ENCODE measurements at places on chromosomes 12 and 14.

DNA sequence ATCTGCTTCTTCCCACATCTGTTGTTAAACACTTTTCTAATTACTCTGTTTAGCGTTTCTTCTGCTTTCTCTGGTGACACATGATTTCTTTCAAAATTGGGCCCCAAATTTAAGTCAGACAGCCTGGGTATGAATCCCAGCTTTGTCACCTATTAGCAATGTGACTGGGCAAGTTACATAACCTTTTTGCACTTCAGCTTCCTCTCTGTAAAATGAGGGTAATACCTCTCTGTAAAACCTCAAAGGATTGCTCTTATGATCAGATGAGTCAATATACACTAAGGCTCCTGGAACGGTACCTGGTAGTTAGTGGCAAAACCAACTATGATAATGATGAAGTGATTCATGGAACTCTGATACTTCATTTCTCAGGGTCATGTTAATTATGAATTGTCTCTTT, 33.0 kb downstream of the E2F7 start:
- peak; percentile 10 for DNase-seq

- DNase-seq, result no peak
These were observed 7.4 kb upstream of the EPS8 start for GRCh38 chr12:15796493-15797141.

DNA sequence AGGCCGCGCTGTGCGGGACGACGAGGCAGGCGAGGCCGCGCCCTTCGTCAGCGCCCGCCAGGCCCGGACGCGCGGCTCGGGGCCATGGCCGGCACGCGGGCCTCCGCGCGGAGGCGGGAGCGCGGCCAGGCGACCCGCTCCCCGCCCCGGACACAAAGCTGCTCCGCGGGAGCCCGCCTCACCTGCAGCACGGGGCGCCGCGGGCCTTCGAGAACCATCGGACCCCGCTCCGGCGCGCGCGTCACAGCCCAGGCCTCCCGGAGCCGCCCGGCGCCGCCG, 342 bp downstream of the DICER1 start:
- no peak for DNase-seq

DNA sequence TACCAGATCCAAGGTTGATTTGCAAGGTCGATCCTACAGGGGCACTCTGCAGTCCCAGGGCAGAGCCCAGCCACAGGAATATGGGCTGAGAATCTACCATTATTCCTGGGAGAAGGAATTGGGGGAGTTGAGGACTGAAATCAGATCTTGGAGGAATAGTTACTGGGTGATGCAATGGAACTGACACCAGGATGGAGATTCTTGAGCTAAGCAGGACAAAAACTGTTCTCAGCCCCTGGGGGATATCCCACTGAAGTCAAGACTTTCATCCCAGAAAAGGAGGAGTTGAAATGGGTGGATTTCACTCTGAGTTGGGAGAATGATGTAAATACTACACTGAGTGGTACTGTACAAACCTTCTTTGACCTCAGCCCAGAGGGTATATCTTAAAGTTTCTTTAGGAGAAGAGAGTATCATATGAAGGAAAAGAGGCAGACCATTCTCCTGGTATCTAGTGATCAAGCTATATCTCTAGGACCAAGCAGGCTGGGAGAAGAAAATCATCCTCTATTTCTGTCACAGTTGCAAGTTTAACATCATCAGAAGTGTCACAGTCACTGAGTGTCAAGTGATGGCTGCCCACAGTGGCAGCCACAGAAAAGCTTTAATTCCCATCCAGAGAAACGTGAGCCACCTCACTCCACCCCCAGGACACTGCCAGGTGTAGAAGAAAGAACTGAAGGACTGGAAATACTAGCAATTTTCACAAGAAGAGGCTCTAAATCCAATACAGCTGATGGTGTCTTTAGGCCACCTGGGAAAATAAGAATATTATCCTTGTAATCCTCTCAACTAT, 181.9 kb downstream of the NUAK1 start:
- DNase-seq, result no peak

GRCh38 chr12:84727961-84728360, 184.6 kb downstream of the SLC6A15 start:
- DNase-seq, result no peak

DNA sequence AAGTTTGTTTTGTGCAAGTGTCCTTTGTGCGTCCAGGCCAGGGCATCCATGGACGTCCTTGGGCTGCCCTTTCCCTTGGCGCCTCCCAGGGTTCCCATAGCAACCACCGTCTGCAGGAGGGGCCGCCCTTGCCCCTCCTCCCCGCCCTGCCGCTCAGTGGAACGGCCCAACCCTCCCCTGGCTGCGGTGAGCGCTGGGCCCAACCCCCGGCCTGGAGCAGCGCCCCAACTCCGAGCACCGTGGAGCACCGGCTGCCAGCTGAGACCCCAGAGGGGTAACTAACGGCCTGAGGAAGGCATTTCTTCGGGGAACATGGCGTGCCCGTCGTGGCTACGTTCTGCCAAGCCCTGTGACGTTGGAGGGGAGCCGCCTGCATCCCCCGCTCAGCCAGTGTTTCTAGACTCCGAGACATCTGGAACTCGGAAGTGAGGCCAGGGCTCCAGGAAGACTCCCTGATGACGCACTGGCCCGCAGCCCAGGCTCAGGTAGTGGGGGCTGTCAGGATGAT, 5.3 kb upstream of the ACACB start:
- no peak for DNase-seq

- DNase-seq, result no peak
These were observed 97.4 kb downstream of the C12orf75 start for GRCh38 chr12:105427883-105428282.

- no peak for DNase-seq
These were observed 46.2 kb downstream of the C14orf132 start for GRCh38 chr14:96085369-96085768.

- DNase-seq, result no peak
These were observed 844 bp downstream of the GLTP start for GRCh38 chr12:109879351-109880042.

- no peak for DNase-seq
These were observed 249.3 kb downstream of the FUT8 start for GRCh38 chr14:65661865-65662264.

GRCh38 chr14:103453791-103454190, 68.6 kb downstream of the MARK3 start:
- DNase-seq, result no peak

DNA sequence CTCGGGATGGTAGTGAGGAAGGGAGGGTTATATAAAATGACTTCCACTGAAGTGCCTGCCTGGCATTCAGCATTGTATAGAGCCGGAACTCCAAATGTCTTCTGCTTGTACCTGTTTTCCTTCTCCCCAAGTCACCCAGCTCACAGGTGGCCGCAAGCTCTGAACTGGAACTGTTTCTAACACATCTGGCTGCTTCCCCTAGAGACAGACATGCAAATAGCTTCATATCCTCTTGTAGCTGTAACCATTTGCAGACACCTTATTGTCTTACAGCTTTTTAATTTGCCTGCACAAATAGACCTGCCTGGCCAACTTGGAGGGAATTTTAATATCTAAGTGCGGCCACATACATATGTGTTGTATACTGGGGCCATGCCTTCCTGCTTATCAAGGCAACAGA, 126.0 kb downstream of the CHST11 start:
- no peak for DNase-seq

DNA sequence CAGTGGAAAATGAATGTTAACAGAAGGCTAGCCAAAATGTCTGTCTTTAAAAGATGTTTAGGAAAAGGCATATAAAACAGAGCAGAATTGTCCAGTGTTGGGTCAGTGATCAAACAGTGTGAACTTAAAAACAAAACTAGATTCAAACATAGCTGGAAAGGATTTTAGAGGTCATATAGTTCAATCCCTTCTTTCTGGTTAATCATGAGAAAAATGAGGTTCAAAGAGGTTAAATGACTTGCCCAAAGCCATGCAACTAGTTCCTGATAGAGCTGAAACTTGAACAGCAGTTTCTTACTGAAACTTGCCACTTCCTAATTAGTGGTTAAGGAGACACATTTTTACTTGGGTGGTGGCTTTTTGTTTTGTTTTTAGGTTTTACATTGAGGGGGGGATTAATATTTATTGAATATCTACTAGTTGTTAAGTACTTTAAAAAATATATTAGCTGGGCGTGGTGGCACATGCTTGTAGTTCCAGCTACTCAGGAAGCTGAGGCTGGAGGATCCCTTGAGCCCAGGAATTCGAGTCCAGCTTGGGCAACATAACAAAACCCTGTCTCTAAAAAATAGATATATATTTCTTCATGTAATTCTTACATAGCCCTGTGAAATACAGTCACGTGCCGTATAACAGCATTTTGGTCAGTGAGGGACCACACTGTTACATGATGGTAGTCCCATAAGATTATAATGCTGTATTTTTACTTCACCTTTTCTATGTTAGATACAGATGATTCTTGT, 20.4 kb downstream of the ACVR1B start:
- no peak for DNase-seq

- peak; percentile 21 for DNase-seq
These were observed 27.6 kb upstream of the RPLP0 start for GRCh38 chr12:120228291-120229070.

DNA sequence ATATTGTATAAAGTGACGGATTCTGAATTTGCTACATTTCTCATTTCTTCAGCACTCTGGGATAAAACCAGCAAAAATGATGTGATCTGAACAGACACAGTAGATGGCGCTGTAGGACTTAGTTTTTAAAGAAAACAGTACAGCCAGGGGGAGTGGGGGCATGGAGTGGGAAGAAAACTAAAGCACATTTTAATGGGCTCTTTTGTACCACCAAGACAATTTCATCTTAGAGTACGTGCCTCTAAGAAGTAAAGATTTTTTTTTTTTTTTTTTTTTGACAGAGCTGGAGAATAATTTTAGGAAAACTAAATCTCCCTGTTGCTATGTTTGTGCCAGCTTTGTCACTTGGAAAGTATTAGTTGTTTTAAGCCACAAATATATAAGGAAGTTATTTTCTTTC, 124.4 kb downstream of the RAD51B start:
- peak; percentile 61 for DNase-seq

DNA sequence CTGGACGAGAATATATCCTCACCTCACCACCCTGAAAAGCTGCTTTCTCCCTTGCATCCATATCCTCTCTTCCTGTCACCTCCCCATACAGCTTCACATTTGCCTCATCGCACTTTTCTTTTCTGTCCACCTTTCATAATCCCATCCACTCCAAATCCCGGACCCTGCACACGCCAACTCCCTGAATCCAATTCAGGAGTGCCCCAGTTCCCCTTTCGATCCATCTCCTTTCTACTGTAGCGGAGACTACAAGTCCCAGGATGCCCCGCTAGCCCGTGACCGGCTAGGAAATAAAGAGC, 2.5 kb downstream of the TMEM253 start:
- DNase-seq, result no peak

DNA sequence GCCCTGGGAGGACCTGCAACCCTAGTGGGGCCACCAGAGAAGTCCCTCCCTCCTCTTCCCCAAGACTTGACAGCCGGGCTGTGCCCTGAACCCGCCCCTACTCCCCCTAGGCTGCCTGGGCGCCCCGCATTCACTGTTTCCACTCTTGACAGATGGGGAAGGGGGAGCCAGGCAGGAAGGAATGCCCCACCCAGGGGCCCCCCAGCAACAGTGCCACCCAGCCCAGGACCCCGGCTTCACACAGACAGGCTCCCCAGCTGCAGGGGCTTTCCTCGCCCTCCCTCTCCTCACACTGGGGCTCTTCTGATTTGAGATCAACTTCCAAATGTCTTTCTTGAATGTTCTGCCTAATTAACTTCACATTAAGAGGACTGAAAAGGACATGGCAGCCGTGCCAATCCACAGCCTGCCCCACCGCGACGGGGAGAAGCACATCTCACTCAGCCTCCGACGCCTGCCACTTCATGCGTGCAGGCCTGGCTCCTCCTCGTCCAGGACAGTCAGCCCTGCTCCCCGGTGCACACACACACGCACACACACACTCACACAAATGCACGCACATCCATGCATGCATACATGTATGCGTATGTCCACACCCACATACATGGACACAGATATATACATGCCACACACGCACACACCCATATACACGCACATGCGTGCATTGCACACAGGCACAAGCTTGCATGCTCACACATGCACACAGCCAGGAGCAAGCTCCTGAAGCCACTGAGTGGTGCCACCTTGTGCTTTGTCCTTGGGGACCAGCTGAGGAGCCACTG, 19.6 kb upstream of the C14orf180 start:
- DNase-seq, result no peak

DNA sequence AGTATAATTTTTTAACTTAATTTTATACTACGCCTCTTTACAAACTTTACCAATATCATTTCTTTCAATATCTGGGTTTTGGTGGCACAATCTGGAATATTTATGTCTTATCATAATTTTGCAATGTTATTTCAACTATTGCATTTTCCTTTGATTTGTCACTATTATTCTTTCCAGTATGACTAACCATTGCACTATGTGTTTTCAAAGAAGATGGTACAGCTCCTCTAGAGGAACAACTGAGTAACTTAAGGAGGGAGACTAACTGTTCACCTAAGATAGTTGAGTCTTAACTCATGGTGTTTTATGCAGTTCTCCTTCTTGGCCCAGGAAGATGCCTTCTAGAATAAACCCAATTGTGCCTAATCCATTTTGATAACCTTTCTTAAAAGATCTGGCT, 60.5 kb upstream of the KIF21A start:
- no peak for DNase-seq

DNA sequence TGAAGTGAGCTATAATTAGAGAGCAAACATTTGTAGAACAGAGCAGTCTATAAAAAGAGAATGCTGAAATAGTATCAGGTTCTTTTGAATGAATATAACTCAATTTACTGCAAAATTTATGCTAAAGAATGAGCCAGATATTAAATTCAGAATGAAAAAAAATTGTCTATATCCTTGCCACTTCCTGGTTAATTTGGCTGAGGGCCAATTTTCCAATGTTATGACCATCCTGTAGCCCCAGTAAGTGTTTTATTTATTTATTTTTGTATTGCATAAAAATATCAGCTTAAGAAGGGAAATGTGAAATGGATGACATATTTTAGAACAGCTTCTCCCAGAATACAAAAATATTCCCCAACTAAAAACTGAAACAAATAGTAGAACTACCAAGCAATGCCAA, 263.4 kb downstream of the SOX5 start:
- no peak for DNase-seq

DNA sequence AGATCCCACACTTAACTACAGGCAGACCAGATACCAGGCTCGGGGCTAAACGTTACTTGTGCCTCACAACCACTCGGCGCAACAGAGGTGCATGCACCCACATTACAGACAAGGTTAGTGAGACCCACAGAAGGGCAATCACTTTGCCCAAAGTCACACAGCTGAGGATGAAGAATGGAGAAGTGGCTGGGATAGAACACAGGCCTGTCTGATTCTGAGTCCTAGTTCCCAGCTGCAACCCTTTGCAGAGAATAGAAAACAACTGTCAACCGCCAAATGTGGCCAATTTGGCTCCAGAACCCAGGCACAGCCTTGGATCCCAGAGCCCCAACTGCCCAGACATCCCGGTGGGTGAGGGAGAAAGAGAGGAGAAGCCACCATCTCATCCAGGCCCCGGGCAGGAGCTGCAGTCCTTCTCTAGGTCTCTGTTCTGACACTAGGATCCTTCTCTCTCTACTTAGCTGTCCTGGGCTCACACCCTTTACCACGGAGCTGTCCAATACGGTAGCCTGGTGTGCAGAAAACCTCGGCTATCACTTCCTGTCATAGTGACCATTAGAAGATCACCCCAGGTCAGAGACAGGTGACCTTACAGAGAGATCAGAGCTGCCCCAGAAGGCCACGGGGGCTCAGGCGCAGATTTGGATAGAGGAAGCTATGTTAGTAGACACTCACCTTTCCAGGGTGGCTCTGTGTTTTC, 59.1 kb downstream of the FAM222A start:
- DNase-seq, result no peak

Measured in AG09309 (cell line).